GM12891 (cell line): ENCODE measurements at places on chromosomes 7 and 10.

DNA sequence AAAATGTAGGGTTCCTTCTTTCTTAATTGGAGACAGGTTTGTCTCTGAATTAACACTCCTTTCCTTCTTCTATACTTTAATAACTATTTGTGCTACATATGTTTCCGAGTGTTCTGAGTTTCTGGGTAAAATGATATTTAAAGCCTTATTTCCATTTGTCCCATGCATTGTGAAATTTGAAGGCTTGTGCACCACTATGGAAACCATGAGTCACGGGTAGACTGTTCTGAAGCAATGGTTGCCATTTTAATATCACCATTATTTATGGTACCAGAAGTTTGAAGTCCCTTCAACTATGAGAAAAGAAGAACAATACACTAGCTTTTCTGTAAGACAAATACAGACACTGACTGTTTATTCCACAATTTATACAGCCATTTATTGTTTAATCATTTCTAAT lies 44.7 kb upstream of the ZEB1 start:
- DNase-seq: no peak

DNA sequence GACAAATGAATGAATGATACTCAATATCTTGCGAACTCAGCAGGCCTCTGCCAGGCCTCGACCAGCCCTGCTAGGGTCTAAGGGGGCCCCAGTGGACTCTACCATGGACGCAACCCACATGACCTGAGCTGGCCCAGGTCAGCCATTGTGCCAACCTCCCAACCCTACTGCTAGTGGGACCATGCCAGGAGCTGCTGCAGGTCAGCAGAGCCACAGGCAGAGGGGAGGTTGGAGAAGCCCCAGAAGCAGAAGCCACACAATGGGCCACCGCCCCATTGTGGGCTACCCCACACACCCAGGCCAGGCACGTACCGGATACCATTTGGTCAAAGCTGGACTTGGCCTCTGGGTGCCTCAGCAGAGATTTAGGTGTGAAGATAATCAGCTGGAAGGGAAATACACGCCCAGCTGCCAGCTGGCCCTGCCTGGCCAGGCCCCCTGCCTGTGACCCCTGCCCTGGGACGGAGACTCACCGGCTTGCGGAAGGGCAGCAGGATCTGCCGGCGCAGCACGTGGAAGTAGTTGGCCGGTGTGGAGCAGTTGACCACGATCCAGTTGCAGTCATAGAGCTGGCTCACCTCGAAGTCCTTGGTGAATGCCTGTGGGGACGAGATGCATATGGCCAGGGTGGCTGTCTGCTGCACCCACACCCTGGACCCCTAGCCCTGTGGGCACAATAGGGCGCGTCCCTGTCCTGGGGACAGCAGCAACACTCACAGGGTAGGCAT lies 24.5 kb downstream of the OGDHL start:
- no peak for DNase-seq

DNA sequence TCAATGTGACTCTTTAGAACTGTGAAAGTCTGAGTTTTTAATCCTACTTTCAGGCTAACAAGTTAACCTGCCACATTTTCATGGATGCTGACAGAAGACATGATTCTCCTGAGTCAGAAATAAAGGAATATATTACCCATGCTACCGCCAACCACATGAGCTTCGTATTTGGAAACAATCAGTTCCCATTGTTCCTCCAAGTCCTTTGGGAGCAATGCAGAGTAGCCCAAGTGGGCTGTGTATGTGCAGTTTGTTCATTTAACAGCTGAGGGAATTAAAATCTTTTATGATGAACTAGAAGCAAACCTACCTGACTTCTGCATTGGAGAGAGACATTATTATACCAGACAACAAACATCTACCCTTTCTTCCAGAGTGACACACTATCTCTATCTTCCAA lies 169.3 kb upstream of the BET1 start:
- DNase-seq: no peak

DNA sequence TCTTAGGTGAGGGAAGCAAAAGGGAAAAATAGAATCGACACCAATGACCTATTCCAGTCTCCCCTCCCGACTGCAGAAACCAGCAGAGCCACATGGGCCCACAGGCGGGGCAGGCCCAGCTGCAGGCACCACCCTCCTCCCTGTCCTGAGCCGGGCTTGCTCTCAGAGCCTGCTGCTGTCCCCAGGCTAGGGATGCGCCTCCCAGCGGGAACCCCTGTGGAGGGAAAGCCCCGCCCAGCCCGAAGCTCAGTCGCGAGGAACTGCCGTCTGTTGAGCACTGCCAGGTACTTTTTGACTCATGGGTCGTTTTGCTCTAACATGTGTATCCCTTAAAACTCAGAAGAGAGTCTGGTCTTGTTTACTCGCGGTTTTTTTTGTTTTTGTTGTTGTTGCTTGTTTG lies 124.5 kb upstream of the RET start:
- no peak for DNase-seq

- no peak for DNase-seq
Observed at GRCh38 chr7:97075928-97076327, 41.6 kb upstream of the SDHAF3 start.

DNA sequence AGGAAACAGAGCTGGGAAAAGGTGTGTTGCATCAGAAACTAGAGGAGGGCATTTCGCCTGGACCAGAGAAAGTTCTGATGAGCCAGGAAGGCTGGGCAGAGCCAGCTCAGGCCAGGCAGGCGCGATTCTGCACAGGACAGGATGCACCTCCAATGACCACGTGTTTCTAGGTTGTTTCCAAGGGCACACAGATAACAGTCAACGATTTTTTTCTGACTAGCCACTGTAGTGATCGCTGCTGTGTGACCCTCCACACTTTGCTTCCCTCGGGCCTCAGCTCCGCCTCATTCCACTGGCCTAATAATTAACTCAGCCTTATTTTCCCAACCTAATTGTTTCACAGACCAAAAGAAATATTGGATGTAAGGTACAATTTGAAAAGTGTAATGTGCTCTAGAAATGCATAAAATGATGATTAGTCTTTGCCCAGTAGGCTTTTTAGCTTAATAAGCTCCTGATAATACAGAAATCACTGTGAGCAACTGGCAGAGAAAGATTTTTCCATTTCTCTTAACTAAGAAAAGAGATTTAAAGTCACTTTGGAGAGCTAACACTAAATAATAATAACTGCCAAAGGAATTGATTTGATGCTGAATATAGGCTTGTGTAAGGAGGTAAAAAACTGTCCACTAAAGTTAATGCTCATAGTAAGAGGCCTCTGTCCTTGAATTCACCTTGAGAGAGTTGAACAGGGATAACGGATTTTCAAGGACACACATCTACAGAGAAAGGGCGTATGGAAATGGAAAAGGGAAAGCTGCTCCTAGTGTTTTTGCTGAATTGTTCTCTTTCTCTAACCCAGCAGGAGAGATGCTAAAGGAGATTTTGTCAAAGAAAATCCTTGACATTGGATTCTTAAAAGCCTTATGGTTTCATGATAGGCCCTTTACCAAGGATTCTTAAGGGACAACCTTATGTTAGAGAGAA lies 291.0 kb upstream of the C7orf33 start:
- no peak for DNase-seq

DNA sequence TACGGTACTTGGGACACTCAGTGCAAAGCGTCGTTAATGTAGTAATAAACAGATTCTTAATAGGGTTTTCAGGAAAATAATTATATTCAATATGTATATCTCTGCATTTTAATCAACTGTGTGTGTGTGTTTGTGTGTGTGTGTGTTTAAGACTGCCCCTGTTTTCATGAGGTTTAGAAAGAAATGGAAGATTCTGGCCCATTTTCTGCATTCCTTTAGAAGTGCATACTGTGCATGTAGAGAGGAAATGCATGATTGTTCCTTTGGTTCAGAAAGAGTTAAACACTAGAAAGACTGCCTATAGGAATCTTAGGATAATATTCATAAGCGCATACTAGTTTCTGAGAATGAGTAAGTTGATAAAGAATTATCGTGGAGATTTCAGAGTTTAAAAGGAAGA lies 975 bp downstream of the CNTNAP2 start:
- DNase-seq: no peak

GRCh38 chr10:88490231-88490980 lies 92.7 kb downstream of the RNLS start:
- DNase-seq: no peak

DNA sequence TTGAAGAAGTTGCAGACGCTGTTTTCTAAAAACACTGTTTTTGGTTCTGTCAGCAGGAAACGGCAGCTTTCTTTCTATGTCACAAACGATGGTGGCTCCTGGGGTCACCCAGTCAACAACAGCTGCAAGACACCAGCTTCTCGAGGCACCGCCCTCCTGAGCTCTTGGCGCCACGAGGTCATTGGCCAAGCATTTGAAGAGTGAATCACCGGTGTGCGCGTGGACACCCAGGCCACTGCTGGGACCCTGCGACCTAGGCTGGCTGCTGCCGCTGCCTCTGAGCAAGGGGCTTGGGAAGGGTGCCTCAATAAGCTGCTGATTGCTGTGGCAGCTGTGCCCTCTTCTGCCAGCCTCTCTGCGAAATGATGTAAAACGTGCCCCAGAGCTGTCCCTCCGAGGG lies 22.5 kb upstream of the VIPR2 start:
- no peak for DNase-seq

- no peak for DNase-seq
Observed at GRCh38 chr7:35792472-35792871, 8.4 kb upstream of the SEPTIN7 start.

DNA sequence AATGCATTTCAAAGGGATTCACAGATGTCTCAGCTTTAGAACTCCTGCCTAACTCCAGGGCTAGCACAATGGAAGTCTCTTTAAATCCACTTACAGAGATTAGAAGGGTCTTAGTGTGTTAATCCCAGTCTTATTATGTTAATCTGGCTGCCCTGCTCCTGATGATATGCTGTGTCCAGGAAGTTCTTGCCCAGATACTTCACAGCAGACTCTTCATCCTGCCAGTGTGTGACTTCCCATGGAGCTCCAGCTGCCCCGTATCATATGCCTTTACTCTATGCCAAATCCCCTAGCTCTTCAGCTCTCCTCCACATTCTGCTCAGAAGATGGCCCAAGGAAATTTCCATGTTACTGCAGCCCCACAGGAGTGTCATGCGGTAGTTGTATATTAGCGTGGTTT lies 533.8 kb downstream of the GALNT17 start:
- no peak for DNase-seq

GRCh38 chr7:132965951-132966350 lies 115.9 kb downstream of the CHCHD3 start:
- DNase-seq: no peak

- no peak for DNase-seq
Observed at GRCh38 chr10:94006591-94007550, 13.1 kb downstream of the PLCE1 start.

DNA sequence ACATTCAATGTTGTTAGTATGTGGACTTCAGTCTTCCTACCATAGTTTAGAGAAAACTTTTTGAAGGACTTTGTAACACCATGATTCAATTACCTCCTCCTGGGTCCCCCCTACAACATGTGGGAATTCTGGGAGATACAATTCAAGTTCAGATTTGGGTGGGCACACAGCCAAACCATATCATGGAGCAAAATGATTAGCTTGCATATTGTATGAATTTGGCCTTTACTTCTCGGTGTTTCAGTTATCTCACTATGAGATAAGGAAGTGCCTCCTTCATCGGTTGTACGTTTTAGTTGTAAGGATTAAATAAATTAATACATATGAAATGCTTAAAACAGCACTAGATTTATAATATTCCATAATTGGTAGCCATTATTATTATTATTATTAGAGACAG lies 428.7 kb downstream of the EXOC4 start:
- no peak for DNase-seq

DNA sequence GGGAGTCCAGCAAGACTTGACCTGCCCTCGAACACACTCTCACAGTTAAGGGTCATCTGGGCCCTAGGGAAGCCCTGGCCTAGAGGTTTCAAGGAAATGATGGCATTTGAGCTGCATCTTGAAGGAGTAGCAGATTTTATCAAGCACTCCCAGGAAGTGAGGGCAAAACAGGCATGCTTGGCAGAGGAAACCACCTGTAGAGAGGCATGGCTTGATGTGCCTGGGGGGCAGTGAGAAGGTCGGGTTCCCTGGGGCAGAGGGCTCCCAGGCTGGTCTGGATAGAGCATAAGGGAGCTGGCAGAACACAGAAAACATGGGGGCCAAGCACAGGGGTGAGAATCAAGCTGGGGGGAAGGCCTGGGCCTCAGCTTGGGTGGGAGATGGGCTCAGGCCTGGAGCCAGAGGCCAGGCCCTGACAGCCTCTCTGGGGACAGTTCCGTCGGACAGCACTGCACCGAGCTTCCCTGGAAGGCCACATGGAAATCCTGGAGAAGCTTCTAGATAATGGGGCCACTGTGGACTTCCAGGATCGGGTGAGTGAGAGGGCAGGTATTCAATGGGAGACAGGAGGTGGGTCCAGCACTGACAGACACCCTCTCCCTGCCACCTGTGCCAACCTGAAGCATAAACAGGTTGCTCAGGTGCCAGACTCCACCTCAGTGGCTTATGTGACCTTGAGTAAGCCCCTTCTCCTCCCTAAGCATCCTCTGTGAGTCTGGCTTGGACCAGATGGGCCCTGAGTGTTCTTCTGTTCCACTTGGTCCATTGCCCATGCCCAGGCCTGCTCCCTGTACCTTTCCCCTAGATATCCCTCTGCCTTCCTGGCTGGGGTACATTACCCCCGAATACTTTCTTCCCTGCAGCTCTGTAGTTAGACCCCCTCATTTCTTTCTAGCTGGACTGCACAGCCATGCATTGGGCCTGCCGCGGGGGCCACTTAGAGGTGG lies 3.5 kb upstream of the HOGA1 start:
- DNase-seq: no peak

GRCh38 chr7:105199386-105199785 lies 185.4 kb downstream of the KMT2E start:
- DNase-seq: no peak

GRCh38 chr7:44216019-44216418 lies 15.2 kb downstream of the YKT6 start:
- DNase-seq: peak; percentile 9

DNA sequence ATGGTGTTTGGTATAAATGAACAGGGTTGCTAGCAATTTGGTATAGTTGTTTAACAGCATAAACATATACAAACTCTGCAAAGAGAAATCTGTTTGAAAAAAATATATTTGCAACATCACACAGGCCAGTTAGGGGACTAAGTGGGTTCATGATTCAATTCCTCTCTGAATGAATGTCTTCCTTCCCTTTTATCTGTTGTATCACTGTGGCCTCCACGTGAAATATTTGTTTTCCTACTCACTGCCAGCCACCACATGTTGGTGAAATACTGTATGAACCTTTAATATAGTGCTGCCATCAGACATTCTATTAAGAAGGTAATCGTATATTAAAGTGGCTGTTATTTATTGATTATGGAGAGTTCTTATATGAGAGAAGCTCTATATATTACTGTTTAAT lies 157.0 kb downstream of the ARID5B start:
- no peak for DNase-seq

DNA sequence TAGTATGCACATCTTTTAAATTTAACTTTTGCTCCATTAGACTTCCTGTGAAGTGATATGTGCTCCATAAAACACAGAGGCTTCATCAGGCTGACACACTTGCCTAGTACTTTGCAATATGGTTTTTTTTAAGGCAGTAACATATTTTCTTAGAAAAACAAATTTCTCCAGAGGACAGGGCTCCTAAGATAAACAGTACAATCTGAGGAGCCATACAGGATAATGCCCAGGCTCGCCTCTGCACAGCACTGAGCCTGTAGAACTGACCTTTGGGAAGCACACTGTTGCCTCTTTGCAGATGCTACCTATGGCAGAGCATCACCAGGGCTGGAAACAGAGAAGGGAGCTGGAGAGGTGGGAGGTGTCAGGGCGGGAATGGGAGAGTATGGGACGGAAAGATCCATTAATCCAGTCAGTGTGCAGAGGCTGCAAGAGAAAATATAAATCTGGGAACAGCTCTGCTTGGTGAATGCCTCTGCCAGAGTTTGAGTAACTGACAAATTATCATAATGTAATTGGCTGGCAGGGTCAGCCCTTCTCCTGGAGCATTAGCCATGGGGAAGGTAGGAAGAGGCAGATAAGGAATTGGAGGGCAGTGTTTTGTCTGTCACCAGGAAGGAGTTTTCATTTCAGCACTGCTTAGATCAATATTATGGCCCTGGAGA lies 132.3 kb downstream of the CREB5 start:
- no peak for DNase-seq
